SW480 (cell line): ENCODE measurements at places on chromosomes 7 and 10.

DNA sequence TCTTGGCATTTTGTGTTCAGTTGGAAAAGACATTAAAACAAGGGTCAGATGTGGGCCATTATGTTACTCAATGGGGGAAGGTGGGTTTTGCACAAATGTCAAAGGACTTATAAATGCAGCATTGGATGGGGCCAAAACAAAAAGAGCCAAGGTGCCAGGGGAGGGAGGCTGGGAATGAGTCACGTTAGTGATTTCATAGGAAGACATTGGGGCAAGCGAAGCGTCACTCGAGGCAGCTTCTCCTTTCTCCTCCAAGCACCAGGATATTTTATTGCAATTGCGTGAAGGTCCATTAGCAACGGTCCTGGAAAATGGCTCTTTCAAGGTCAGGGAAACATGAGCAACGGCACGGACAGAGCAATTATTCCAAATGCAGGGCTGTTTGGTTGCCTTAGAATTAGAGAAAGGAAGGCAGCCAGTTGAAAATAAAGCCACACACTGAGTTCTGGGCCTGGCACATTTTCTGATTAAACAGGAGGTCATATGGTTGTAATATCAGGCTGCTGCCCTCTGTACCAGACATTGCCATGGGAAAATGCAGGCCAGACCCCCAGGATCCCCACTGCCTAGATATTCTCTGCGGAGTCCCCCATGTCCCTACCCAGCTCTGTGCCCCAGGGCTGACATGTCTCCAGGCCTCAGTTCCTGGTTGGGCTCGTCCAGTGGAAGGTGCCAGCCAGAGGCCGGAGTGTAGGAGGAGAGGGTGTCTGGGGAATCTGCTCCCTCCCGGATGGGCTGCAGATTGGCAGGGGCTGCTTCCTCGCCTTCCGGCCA, 63.3 kb upstream of the NANOS1 start:
- DNase-seq = no peak

GRCh38 chr10:101214446-101215396, 14.5 kb downstream of the LBX1 start:
- peak; percentile 55 for DNase-seq

DNA sequence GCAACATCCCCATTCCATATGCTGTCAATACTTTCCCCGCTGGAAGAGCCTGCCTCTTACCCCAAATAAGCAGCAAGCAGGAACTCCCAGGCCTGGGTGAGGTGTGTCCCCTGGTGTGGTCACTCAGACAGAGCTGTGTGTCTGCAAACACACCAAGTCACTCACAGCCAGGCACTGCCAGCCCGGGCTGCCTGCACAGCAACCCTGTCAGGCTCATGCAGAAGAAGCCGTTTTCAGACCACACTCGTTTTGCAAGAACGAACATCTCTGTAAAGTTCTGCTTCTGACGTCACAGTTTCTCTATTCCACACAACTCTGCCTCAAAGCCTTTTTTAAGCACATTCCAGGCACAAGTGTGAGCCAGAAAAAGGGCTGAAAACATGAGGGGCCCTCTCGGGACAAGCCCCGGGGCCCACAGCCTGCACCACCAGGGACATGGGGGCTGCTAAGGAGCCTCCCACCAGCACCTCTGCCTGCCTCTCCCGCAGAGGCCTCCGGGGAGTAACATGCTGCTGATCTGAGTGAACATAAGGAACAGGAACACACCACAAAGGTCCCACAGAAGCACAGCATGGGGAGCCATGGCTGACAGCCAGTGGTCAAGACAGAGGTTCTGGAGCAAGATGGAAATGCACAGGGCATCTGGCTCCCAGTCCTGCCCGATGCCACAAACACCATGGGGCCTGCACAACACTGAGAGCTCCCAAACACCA, 11.4 kb downstream of the PTPRN2 start:
- no peak for DNase-seq

DNA sequence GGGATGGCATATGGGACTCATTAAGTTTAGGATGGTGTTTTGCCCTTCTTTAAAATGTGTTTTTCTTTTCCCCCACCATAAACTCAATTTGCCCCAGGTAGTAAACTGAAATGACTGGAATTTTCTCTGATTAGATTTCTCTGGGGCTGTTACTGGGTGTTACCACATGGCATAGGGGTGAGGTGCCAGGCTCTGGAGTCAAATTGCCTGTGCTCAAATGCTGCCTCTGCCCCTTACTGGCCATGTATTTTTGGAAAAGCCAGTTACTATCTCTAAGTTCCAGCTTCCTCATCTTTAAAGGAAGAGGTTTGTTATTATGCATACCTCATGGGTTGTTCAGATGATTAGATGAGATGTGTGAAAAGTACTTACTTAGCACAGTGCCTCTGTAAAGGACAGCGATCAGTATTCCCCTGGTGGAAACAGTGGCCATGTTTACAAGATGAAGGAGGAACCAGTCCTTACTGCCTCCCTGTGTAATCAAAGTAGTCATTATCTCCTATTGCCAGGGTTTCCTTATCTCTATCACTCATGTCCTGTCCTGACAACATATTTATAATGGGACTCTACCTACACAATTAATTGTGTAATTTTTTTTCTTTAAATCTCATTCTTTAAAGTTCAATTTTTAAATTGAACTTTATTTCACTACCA, 352.0 kb downstream of the KCNMA1 start:
- no peak for DNase-seq
